Small intestine (tissue), 16 donors: ENCODE measurements at places on chromosomes 11 and 22.

- no peak for DNase-seq
These were observed 21.4 kb downstream of the GTPBP1 start for GRCh38 chr22:38727123-38727522.

GRCh38 chr11:115522302-115522701, 18.1 kb upstream of the CADM1 start:
- no peak for DNase-seq

DNA sequence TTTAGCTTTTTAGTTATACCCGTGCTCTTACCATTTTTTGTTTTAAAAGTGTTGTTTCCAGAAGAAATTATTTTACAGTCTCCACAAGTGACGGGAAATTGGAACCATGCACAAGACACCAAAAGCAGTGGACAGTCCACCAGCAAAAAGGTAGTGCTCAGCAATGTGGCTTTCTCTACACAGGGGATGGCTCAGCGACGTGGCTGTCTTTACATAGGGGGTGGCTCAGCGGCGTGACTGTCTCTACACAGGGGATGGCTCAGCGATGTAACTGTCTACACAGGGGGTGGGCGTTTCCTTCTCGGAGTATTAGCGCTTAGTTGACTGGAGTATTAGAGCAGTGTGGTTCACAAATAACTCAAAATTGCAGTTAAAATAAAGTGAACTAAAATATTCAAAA, 36.0 kb upstream of the PANX2 start:
- no peak for DNase-seq

DNA sequence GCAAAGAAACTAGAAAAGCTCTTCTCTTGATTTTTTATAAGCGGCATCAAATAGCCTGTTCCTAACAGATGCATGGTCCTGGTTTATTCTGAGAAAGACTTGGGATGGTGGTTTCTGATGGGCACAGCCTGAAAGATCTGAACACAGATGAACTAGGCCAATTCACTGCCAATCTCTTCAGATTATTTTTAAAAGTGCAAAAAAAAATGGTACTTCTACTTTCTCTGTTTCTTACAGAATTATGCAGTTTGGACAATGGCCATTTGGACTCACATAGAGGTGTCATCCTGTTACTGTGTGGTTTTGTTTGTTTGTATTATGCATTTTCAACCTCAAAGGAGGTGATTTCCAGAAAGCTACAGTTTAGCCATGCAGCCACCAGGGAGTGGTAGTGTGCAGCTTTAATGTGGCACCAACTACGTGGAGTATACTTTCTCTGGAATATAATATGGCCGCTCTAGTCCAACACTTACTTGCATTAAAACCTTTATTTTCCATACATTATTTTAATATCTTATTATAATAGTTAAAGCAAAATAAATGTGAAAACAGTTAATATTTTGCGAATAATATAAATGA, 469.8 kb upstream of the KIRREL3 start:
- peak; percentile 43 for DNase-seq

- no peak for DNase-seq
These were observed 115.8 kb downstream of the LDLRAD3 start for GRCh38 chr11:36059660-36060059.
